Stimulated activated CD8-positive, alpha-beta memory T cell treated with anti-CD3 and anti-CD28 coated beads, Interleukin-4, amount 100 ng/mL, for 4 hours (primary cell): ENCODE measurements at places on chromosomes 2 and 18.

- no peak for DNase-seq
Observed at GRCh38 chr2:233907627-233908026, 9.5 kb upstream of the TRPM8 start.

DNA sequence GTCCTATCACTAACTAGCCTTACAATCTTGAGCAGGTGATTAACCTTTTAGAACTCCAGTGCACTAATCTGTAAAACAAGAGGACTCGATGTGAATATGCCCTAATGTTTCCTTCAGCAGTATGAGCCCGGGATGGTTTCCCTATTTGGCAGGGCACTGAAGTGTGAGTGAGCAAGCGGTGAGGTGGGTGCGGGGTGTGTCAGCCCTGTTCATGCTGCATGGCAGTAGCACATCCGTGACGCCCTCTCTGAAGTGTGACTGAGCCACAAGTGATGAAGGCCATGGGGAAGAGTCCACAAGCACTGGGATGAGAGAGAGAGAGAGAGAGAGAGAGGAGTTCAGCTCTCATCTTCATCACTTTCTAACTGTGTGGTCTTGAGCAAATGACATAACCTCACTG is 168.7 kb downstream of the SETBP1 start:
- DNase-seq: no peak

- DNase-seq: no peak
Observed at GRCh38 chr18:54828986-54829385, 709 bp downstream of the RAB27B start.

DNA sequence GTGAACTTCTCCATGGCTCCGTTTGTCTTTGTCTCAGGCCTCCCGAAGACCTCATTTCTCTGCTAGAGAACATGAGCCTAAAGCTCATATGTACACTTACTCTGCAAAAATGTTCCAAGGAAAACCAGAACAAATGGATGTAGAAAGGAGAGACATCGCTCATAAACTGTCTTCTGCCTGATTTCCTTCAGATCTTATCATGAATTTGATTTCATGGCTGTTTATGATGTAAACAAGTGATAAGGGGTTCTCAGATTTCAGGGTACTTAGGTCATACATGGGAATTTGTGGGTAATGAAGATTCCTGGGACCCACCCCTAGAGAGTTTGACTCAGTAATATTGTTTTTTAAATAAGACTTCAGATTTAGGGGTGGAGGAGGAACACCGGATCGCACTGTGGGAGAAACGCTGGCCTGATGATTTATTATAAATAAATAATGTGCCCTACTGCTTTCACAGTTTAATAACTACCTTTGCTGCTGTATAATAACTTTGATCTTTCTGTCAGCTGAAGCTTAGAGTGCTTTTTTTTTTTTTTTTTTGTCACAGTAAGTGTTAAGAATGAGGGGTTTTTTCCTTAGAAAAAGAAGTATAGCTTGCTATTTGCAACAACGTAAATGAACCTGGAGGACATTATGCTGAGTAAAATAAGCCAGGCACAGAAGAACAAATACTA is 14.9 kb downstream of the AOX1 start:
- no peak for DNase-seq

- no peak for DNase-seq
Observed at GRCh38 chr18:51185075-51185474, 12.4 kb downstream of the MEX3C start.

DNA sequence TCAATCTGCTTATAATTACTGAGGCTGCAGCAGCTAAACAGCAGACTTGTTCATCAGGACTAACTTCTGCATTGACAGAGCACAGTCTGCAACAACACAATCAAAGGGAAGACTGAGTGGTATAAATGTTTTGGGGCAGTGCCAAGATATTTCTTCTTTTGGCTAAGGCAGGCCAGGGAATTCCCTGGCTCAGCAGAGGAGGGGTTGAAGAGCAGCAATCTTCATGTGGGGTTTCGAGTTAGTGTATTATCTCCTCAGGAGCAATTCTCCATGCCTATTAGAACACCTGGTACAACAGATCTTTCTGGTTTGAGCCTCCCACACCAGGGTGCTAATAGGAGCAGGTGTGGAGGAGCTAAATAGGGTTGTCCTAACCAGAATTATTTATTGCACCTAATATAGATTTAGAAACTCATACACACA is 103.0 kb upstream of the STK17B start:
- DNase-seq: no peak

DNA sequence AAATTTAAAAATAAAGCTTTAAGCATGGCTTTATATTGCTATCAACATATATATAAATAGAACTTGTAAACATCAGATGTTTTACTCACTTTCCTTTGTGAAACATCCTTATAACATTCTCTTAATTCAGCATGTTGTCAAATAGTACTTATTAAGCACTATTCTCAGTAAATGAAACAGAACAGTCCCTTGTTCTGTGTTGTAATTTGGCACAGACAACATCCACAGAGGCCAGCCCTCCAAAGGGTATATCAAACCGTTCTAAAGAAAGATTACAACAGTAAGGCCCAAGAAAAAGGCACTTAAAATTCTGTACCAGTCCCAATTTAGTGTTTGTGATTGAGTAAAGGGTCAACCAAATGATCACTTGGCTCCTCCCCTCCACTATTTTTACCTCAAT is 46.0 kb downstream of the GAREM1 start:
- DNase-seq: no peak

DNA sequence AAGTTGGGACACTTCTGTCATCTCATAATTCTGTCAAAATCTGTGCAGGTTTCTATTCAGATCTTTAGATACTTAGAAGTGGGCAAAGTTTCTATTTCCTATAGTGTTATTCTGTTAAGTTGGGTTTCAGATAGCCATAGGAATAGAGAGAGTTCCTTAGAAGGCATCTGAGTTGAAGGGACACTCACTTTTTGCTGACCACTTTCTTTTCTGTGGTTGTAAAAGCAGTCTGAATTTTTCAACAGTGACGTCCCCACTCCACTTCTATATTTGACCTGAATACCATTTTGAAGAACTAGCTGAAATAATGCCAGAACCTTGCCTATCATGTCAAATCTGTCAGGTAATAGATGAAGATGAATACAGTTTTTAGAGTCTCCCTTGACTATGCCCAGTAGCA is 267.3 kb downstream of the SPAG16 start:
- no peak for DNase-seq

GRCh38 chr2:67463810-67464209 is 66.7 kb downstream of the ETAA1 start:
- DNase-seq: no peak

DNA sequence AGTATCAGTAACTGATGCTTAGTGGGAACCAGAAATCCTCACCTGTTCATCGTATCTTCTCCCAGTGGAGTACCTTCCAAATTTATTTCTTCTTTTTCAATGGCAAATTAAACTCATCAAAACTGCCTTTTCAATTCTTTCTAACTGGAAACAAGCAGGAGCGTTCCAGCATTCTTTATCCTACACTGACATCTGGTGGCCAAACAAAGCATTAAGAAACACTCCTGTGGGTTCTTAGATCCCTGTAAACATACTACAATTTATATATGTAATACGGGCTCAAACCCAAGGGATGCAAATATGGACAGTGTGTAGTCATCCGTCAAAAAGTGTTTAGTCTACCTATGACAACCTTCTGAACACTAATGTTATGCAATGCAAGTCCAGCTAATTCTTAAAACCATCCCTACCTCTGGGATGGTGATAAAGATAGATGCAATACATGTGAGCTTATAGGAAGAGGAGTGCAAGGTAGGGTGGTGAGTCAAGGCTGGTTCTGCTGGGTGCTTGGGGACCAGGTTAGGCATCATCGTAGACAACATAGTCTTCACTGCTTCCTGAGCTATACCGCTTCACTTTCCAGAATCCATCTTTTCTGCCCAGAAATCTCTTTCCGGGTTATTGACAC is 375.0 kb downstream of the CTNNA2 start:
- DNase-seq: no peak

DNA sequence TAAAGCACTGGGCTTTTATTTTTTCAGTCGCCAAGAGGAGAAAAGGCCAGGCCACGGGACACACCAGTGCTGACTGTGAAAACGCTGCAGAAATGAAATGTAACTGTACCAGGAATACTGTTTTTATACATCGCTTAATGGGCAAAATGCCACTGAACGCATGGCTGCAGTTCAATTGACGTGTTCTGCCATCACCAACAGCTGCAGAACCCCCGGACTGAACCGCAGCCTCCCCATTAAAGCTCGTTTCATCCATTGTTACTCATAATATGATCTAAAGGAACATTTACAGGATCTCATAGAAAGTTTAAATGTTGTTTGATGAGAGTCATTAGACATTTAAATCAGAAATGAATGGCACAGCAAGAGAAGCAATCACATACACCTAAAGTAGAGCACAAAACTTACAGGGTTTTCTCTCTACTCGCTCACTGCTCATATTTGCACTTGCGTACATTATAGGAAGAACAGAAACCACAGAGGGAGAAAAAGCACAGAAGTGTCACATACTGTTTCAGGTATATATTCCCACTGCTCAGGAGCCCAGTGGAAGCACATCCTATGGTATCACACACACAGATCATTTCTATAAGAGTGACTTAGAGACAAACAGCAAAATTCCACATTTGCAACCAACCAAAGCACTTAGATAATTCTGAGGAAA is 35.3 kb downstream of the TCF4 start:
- DNase-seq: no peak

DNA sequence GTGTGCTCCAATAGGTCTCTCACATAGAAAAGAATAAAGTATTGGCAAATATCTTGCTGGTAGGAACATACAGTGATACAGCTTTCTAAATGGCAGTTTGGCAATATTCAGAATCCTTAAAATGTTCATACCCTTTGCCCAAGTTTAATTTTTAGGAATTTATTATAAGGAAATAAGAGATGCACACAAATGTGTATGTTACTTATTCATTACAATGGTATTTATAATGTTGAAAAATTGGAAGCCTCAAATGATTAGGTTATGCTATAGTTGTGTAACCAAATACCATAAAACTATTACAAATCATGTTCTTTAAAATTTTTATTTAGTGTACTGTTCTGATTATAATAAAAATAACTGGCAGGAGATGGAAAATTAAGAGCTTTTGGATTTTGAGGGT is 196.8 kb downstream of the MCFD2 start:
- DNase-seq: no peak

DNA sequence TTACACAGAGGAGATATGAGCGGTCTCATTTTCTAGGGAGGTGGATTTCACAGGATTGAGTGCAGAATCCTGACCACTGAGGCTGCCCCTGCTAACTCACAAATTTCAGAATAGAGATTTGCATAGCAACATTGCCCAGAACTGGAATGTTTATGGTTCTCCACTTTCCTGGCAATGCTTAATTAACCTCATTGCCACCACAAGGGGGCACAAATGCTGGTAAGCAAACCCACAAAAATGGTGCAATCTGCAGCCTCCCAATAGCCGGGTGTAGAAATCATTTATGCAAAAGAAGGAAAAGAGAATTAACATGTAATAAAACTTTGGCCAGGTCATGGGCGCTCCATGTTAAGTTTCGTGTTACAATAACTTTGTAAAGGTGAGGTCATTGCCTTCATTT is 112.4 kb downstream of the CYRIA start:
- no peak for DNase-seq

DNA sequence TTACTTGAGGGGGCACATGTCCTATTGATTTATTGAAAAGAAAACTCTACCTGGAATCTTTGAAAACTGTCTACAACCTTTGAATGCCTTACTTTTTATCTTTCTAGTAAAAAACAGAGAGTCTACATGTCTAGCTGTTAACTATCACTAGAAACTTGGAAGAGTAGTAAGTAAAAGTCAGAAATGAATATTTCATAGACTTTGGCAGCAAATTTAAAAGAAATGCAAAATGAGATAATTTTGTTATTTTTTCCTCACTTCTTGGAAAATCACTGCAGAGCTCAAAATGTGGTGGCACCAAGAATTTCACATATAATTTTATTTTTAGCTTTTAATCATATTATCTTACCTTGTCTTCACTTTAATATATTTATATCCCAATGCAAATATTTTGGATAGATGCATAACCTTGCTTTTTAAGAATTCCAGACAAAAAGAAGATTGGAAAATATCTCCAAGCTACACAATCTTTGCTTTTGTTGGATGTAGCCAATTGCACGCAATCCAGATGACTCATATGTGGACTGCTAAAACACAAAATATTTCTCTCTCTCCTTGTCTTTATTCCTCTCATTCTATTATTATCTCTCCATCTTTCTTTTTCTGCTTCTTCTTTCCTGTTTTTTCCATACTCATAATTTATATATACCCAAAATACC is 92.2 kb upstream of the DSEL start:
- DNase-seq: no peak

GRCh38 chr2:46978723-46979122 is 63.1 kb upstream of the MCFD2 start:
- DNase-seq: no peak
